Gastrocnemius medialis (tissue), 4 donors: ENCODE measurements at places on chromosomes 12 and 14.
A peak's percentile ranks its signal among the peaks of the same experiment; 100 is the strongest.

DNA sequence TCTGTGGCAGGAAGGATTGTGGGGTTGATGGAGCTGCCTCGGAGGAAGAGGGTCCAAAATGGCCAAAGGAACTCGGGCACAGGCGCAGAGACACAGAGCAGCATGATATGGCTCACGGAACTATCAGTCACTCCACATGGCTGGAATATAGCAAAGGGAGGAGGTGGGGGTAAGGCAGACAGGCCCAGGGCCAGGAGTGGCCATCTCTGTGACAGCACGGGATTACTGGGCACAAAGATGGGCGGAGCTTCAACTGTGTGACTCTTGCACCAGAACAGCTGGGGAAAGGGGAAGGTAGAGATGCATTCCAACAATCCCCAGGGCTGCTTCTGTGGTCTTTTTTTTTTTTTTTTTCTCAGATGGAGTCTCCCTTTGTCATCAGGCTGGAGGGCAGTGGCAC lies 24.8 kb upstream of the EML1 start:
- H3K36me3 ChIP-seq: no peaks in the 10 kb centered on the region
- no peaks in the 10 kb centered on the region for H3K27me3 ChIP-seq
- no peaks in the 10 kb centered on the region for H3K4me1 ChIP-seq
- no peak for DNase-seq
- no peak overlapping the region for H3K27ac ChIP-seq
- H3K4me3 ChIP-seq: no peak overlapping the region

GRCh38 chr12:60106214-60106613 lies 510.4 kb downstream of the SLC16A7 start:
- H3K4me3 ChIP-seq: no peak overlapping the region
- H3K27me3 ChIP-seq: no peaks in the 10 kb centered on the region
- DNase-seq: no peak
- H3K36me3 ChIP-seq: no peaks in the 10 kb centered on the region

DNA sequence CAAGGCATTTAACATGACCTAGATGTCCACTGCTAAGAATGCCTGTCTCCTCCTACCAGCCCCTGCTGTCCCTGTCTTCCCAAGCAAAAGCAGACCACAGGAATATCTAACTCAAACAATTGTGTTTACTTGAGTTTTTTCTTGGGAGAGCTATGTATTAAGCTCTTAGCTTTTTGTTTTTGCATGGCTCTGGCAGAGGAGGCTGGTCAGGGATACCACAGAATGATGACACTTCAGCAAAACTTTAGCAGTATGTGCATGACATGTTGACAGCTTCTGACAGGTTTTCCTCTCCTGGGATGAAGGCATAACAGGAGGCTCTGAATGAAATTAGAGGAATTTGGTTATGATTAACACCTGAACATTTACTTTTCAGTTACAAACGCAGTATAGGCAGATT lies 6.9 kb downstream of the TMBIM6 start:
- H3K36me3 ChIP-seq: peaks cover 7% of the 10 kb centered on the region
- no peak for DNase-seq
- peak overlapping the region; percentile 8 for H3K4me3 ChIP-seq
- H3K27ac ChIP-seq: peak overlapping the region; percentile 72
- peaks cover 89% of the 10 kb centered on the region for H3K4me1 ChIP-seq

DNA sequence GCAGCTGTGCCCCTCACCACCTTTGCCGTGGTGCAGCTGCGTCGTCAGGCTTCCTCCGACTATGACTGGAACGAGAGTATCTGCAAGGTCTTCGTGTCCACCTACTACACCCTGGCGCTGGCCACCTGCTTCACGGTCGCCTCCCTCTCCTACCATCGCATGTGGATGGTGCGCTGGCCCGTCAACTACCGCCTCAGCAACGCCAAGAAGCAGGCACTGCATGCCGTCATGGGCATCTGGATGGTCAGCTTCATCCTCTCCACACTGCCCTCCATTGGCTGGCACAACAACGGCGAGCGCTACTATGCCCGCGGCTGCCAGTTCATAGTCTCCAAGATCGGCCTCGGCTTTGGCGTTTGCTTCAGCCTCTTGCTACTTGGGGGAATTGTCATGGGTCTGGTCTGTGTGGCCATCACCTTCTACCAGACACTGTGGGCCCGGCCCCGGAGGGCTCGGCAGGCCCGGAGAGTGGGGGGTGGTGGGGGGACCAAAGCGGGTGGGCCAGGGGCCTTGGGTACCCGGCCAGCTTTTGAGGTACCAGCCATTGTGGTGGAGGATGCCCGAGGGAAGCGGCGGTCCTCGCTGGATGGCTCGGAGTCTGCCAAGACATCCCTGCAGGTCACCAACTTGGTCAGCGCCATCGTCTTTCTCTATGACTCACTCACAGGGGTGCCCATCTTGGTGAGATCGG lies 2.6 kb downstream of the GPR162 start:
- no peak for DNase-seq
- H3K27me3 ChIP-seq: peaks cover 50% of the 10 kb centered on the region
- H3K4me3 ChIP-seq: no peak overlapping the region
- no peak overlapping the region for H3K27ac ChIP-seq

DNA sequence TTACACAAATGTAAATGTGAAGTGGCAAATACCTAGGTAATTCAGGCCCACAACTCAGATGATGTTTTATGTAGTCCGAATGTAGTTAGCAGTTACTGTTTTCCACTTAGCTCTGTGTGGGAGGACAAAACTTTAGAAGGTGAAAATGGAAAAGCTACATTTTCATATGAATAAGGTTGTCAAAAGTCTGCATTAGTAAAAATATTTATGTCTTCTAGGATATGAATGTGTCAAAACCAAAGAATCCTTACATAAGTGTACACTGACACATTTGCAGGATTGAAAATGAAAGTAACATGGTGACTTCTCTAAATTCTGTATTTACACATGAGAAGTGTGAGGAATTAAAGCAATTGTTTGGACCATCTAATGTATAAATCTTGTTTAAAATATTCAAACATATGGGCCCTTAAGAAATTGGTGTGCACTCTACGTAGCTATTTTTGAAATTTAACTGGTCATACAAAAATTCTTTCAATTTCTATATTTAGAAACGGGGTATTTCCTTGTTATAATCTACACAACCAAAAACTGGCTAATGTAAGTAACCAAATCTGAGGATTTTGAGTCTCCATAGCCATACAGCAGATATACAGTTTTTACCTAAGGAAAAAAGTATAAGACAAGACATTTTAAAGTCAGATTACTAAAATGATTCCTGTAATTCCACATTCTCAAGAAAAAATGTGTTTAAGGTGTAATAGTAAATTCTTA lies 5.4 kb downstream of the CDKN1B start:
- no peak for DNase-seq
- no peaks in the 10 kb centered on the region for H3K36me3 ChIP-seq
- H3K27ac ChIP-seq: peak overlapping the region; percentile 98
- peaks cover 50% of the 10 kb centered on the region for H3K4me1 ChIP-seq
- H3K27me3 ChIP-seq: no peaks in the 10 kb centered on the region

DNA sequence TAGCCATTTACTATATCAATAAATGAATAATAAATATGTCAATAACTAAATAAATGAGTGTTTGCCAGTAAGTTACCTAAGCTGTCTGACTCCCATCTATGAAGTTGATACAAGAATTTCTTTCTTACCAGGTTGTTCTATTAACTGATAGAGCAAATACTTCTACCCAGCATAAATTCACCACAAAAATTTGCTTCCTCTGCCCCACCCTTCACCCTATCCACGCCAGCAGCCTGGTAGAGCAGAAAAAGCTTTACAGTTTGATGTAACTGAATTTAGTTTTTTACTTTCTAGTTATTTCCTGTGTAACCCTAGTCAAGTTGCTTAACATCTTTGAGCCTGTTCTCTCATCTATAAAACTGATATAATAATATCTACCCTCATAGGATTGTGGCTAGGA lies 94.9 kb upstream of the SLC16A7 start:
- no peak overlapping the region for H3K4me3 ChIP-seq
- DNase-seq: no peak
- no peaks in the 10 kb centered on the region for H3K36me3 ChIP-seq
- H3K4me1 ChIP-seq: no peaks in the 10 kb centered on the region
- no peaks in the 10 kb centered on the region for H3K27me3 ChIP-seq

DNA sequence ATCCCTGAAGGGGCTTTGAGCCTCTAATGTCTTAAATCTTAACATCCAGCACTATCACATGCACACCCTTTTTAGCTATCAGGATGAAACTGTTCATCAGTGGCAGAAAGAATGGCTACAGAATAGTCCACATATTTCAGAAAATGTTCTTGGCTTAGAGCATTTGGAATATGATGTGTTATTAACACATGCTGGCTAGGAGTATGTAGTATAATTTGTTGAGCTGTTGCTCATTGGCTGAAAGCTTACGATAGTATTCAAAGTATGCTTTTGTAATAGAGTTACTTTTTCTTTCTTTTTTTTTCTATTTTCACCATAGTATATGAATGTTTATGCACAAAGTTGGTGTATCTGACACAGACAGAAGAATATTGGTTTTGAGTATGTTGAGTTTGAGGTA lies 55.1 kb downstream of the MNAT1 start:
- peaks cover 5% of the 10 kb centered on the region for H3K4me1 ChIP-seq
- no peak for DNase-seq
- H3K27ac ChIP-seq: no peak overlapping the region
- no peaks in the 10 kb centered on the region for H3K27me3 ChIP-seq
- no peak overlapping the region for H3K4me3 ChIP-seq

DNA sequence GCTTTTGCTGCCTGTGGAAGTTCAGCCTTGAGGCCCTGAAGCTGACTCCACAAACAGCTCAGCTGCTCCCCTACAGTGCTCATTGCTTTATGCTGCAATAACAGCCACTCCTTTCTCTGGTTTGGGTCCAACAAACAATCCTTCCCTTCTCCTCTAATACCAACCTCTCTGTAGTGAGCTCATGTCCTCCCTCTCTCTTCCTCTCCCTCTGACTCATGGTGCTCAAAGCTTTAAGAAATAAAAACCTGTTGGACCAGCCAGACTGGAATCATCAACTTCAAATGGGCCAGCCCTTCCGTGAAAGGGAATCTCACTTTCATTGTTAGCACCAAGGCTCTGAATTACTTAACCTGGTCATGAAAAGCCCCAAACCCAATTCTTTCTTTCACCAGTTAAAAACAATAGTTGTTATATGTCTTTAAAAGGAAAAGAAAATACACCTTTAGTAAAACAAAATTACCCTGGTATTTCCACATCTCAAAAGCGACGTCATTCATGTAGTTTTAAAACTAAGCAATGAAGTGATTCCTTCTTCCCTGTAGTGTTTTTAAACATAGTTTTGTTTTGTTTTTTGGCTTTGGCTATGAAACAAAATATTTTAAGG lies 126.4 kb downstream of the DUSP6 start:
- DNase-seq: peak; percentile 11
- H3K36me3 ChIP-seq: no peaks in the 10 kb centered on the region
- H3K4me1 ChIP-seq: no peaks in the 10 kb centered on the region
- no peak overlapping the region for H3K4me3 ChIP-seq
- no peak overlapping the region for H3K27ac ChIP-seq

DNA sequence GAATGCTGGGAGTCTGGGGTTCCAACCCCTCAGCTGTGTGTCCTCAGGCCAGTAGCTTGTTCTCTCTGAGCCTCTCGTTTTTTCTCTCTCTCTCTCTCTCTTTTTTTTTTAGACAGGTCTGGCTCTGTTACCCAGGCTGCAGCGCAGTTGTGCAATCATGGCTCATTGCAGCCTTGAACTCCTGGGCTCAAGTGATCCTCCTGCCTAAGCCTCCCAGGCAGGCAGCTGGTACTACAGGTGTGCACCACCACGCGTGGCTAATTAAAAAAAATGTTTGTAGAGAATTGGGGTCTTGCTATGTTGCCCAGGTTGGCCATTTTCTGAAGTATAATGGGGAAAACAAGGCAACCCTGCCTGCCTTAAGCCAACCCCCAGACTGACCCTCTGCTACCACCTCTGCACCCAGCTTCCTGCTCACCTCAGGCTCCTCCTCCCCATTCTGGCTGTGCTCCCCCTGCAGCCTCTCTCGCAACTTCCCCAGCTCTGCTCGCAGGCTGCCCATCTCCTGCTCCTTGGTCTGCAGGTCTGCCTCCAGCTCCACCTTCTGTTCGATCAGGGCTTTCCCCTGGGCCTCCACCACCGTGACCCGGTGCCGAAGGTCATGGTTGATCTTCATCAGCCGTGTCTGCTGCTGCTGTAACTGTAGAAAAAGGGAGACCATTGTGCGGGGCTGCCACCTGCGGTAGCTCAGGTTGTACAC lies 35.2 kb downstream of the RILPL1 start:
- H3K4me1 ChIP-seq: peaks cover 19% of the 10 kb centered on the region
- H3K36me3 ChIP-seq: peaks cover 31% of the 10 kb centered on the region
- H3K27ac ChIP-seq: peak overlapping the region; percentile 36
- H3K27me3 ChIP-seq: no peaks in the 10 kb centered on the region
